ENCODE measurements at places on chromosomes 7 and 10.

DNA sequence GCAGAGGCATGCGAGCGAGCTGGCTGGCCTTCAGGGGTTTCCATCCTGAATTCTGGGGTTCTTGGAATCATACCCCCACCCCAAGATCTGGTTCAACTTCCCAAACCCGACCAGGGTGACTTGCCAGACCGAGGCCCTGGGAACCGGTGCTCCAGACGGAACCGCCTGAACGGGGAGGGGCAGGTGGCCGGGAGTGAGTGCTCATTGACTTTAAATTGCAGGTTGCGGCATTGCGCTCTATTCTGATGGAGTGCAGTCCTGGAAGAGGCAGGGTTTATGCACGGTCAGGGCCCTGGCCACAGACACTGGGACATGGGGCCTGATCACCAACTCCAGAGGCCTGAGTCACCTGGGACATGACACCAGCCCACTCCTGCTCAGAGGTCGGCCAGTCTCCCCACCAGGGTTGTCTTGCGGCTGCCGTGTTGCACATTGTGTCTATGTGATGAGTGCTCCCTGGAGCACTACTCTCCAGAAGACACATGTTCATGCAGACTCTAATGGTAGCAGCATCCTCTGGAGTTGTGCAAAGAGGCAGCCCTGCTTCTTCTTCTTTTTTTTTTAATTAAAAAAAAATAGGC is 5.8 kb upstream of the DDIT4 start:
- no peak for DNase-seq

DNA sequence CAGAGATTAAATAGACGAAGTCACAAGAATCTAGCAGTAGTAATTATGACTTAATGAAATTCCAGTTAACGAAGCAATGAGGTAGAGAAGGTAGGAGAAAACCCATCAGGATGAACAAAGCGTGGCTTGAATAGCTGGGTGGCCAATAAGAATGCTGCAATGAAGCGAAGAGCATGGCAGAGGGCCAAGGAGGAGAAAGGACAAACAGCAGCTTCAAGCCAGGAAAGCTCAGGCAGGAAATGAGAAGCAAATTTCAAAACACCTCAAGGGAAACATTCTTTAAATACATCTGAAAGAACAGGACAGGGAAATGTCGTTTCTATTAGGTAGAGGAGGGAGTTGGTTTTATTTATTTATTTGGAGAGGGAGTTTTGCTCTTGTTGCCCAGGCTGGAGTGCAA is 122.5 kb downstream of the KIAA1217 start:
- no peak for DNase-seq

GRCh38 chr10:21171197-21171935 is 274.3 kb upstream of the NEBL start:
- no peak for DNase-seq

GRCh38 chr10:114821293-114821914 is at the start of gene FHIP2A:
TSS of gene FHIP2A (plus strand) at chr10:114821780. CDS start at chr10:114822079, 299 bp downstream.
- peak; percentile 89 for DNase-seq

DNA sequence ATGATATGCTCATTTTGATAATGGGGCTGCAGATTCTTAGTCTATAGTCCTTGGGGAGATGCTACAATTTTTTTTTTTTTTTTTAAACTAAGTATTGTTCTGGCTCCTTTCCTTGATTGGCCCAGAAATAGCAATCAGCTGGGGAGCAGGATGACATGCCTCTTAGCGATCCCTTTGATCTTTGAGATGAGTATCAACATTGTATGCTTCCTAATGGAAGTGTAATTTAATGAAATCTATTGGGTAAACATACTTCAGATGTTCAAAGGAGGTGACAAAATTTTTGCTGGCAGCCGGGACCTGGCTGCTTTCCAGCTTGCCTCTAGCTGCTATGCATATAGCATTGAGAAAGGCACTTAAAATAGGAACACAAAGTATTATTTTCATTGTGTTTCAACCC is 43.5 kb downstream of the VTI1A start:
- DNase-seq: no peak

- no peak for DNase-seq
Measured at GRCh38 chr7:100472121-100472851, 6.7 kb downstream of the TSC22D4 start.

GRCh38 chr10:13911821-13912520 is 325.2 kb downstream of the PRPF18 start:
- no peak for DNase-seq

DNA sequence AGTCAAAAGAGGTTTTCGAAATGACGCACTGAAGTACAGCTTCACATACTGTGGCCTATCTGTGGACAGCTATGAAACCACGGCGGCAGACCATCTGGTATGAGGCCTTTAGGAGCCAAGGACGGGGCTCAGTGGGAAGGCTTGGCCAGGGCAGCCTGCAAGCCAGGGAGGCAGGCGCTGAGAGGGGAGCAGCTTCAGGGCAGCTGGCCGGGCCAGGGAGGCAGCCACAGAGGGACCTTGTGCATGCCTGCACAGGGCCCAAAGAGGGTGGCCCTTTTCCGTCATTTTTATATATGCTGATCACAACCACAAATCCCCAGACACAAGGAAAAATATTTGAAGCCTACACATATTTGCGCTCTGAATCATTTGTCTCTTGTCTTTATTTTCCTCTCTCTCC is 13.5 kb downstream of the CALD1 start:
- no peak for DNase-seq

DNA sequence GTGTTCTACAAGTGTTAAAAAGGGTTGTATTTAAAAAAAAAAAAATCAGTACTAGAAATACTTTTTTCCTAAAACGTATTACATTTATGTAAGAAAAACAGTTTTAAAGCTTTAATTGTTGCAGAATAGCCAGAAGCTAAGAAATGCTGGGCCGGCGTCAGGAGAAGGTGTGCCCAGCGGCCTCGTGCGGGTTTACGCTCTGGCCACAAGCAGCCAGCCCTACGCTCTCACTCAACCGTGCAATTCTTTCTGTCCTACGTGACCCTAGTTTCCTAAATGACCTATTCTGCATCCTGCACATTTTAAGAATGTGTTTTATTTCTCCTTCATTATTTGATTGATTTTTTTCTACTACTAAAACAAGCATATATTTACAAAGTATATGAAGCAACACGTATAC is 279.7 kb upstream of the KLF14 start:
- DNase-seq: no peak

DNA sequence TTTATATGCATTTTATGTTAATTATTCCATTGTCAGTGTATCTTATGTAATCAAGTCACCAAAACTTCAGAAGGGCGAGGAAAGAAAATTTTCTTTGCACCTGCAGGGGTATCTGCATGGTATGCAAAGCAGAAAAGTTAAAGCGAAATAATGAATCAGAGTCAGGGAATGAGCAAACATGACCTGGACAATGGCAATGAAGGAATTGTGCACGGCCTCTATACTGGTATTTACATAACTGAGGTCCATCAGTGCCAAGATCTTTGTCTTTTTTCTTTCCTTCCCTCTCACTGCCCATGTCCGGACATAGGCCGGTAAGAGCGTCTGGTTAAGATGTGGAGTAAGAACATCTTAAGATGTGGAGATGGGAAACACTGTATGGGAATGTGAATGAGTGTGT is 14.4 kb upstream of the AKR1C3 start:
- DNase-seq: no peak

DNA sequence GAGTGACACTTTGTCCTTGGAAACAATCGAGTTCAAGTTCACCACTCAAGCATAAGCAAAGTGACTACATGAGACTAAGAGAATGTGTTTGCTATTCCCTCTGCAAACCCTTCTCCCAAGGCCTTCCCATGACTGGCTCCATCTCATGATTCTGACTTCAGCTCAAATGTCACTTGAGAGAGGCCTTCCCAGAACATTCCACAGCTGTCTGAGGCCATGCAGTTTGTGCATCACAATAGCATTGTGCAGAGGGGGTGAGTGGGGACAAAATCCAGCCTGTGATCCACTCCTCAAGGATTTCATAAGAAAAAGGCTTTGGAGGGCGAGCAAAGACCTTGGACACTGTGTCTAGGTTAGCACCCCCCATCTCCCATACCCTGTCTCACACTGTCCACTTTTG is 6.9 kb upstream of the LRMDA start:
- no peak for DNase-seq

DNA sequence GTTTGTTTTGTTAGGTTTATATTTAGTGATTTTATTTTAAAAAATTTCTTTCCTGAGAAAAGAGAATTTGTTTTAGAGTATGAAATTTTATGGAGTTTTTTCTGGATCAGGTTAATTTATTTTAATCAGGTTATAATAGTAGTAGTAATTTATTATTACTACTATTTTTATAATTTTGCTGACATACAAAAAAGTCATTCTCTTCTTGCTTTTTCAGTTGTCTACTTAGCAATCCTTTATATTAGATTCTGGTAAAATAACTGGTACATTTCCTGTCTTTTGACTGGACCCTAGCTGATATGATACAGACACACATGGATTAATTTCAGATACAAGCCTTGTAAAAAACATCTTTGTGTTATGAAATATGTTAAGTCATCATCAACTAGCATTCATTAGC is 5.3 kb downstream of the CASD1 start:
- DNase-seq: no peak

DNA sequence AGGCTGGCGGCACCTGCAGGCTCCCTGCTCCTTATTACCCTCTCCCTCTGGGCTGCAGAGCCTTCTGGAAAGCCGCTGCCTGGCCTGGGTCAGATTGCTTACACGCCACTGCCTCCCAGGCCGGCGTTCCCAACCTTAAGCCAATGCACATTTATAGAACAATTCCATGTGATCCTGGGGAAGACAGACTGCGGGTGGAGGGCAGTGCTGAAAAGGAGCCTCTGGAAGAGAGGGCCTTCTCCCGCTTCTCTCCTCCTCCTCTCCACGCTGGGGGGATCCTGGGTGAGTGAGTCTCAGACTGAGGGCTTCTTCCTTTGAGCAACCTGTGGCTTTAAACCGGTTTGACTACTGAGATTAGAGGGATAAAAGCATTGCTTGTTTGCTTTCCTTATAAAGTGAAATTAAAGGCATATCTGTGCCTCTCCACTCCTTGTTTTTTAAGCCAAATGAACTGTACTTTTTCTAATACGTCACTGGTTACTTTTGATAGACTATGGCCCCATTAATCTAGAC is 5.5 kb downstream of the TACC2 start:
- DNase-seq: no peak

GRCh38 chr10:34792881-34793280 is 22.2 kb downstream of the PARD3 start:
- DNase-seq: no peak

- DNase-seq: no peak
Measured at GRCh38 chr7:7524121-7524520, 11.6 kb downstream of the COL28A1 start.

GRCh38 chr7:17774716-17775288 is 165.5 kb downstream of the SNX13 start:
- no peak for DNase-seq

DNA sequence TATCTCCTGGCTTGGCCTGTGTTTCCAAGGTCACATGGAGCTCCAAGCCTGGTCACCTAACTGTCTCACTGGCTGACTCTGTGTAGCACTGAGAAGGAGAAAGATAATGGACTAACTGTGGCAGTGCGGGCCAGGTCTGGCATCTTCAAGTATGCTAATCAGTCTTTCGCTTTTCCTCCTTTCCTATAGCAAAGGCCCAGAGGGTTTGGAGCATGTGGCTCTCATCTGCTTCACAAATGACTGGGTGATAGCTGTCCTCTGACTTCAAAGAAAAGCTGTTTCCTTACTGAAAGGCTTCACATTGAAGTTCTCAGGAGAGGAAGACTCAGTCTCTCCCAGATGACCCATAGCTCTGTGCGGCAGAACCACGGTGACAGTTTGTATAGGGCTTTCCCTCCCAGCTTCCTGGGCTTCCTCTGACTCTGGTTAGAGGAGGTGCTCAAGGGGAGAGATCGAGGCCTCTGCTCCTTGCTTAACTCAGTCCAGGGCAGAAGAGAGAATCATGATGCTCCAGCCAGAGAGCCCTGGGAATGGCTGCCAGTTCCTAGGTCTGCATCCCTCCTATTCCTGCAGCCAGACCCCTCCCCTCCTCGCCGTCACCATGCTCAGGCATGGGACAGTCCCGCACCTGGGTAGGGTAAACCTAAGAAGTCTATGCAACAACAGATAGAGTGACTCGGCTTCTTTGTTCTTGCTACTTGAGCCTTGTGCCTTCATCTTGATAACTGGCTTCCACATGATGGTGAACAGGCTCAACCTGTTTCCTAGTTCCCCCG is 72.3 kb downstream of the CCDC71L start:
- no peak for DNase-seq

DNA sequence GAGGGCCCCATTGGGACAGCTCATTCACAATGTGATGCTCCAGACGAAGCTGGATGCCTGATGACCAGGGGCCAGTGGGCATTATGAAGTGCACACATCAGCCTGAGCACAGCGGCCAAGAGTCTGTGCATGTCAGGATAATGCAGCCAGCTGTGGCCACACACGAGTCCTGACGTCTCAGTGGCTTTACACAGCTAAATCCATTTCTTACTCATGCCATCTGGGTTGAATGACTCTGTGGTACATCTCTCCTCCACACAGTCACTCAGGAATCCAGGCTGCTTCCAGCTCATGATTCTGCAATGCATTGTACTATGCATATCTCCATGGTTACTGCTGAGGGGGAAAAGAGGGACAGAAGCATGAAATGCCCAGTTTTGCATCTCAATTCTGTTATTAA is 123.6 kb downstream of the PRLHR start:
- DNase-seq: no peak

DNA sequence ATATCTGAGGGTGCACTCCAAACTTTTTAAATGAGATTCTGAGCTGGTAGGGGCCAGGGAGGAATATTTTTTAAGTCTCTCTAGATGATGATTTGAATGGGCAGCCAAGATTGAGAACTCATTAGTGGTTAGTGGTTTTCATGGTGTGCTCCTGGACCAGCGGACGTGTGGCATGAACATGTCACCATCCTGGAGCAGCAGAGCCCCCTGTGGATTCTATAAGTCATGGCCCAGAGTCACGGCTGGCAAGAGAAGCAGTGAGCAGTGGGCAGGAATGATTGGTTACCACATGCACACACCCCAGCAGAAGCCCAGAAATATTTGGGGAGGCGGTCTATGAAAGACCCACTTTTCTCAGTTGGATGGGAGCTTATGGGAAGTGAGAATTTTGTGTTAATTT is 21.2 kb upstream of the UCN3 start:
- DNase-seq: no peak

DNA sequence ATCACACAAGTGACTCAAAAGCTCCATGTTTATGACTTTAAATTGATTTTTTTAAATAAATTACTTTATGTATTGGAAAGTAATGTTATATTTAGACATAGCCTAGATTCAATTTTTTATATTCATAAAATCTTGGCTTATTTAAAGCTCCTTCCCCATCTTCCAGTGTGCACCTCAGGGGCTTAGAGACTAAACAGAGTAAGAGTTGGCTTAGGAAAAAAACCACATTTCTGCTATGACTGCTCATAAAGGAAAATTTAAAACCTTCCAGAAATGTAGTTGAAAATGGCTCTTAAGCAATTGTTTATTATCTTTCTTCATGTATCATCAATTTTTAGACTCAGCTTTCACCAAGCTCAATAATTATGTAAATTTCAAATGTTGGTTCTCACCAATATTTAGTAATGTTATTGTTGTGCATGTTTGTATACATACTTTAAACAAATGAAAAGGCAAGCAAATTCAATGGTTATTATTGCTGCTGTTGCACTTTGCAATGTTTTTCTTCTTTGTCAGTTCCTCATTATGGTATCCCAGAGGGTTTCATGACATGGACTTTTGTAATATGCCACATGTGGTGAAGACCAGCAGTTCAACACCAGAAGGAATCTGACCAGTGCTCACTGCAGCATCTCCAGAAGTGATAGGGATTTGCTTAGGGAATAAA is 700.1 kb upstream of the ANKRD30A start:
- no peak for DNase-seq

All from GM13976 (cell line).